ENCODE measurements at places on chromosomes 4 and X. TPM values are rescaled to one million over a fixed set of nuclear protein-coding genes. Genes with fewer than 3 reads are reported as not detected.
A peak's percentile ranks its signal among the peaks of the same experiment; 100 is the strongest.

GRCh38 chrX:36388901-36389300 lies 469.4 kb downstream of the CFAP47 start:
- no peak for DNase-seq
- no peak overlapping the region for H3K4me3 ChIP-seq
- no peaks in the 10 kb centered on the region for H3K27me3 ChIP-seq
- no peak overlapping the region for H3K27ac ChIP-seq
- no peaks in the 10 kb centered on the region for H3K36me3 ChIP-seq
- no peaks in the 10 kb centered on the region for H3K4me1 ChIP-seq

The WDR17 gene
- 2.0 TPM for total RNA-seq

The DCAF4L1 gene
- total RNA-seq = 0.07 TPM

- no peaks in the 10 kb centered on the region for H3K36me3 ChIP-seq
- H3K27me3 ChIP-seq = no peaks in the 10 kb centered on the region
- DNase-seq = no peak
Measured at GRCh38 chr4:139535228-139535870, 20.7 kb downstream of the SETD7 start.

DNA sequence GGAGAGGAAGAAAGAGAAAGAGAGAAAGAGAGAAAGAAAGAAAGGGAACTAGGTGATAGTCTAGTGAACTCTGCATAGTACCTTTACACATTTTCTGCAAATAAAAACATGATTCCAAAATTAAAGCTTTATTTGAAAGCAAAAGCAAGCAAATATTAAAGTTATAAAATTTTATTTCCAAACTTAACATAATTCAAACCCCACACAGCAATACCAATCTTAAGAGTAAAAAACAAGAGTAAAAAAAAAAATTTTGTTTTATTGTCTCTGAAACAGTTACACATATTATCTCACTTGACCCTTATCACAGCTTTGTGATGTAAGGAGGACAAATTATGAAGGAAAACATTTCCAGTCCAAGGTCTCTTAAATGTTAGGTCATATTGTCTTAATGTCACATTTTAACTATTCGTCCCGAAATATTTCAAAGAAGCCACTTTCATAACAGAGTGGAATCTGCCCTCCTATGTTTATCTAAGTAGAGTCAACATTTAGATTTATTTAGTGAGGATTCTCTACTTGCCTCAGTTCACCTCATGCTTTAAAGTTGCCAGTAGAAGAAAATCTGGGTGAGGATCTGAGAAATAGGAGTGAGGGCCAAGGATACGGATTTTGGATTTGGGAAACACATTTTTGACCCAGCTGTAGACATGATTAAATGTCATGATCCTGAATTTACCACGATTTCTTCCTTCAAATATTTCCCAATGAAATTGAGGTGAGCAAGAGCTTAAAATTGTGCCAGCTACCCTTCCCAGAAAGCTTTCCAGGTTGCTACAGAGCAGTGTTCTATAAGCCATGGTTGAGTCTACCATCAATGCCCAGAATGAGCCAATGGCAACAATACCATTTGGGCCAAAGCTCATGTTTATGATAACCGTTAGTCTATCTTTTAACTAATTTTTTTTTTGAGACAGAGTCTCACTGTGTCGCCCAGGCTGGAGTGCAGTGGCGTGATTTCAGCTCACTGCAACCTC lies 7.5 kb upstream of the FGA start:
- no peaks in the 10 kb centered on the region for H3K36me3 ChIP-seq
- H3K4me1 ChIP-seq = no peaks in the 10 kb centered on the region
- H3K27ac ChIP-seq = no peak overlapping the region
- H3K27me3 ChIP-seq = no peaks in the 10 kb centered on the region
- DNase-seq = no peak
- H3K4me3 ChIP-seq = no peak overlapping the region

The AFF2 gene
- total RNA-seq = 14.6 TPM

DNA sequence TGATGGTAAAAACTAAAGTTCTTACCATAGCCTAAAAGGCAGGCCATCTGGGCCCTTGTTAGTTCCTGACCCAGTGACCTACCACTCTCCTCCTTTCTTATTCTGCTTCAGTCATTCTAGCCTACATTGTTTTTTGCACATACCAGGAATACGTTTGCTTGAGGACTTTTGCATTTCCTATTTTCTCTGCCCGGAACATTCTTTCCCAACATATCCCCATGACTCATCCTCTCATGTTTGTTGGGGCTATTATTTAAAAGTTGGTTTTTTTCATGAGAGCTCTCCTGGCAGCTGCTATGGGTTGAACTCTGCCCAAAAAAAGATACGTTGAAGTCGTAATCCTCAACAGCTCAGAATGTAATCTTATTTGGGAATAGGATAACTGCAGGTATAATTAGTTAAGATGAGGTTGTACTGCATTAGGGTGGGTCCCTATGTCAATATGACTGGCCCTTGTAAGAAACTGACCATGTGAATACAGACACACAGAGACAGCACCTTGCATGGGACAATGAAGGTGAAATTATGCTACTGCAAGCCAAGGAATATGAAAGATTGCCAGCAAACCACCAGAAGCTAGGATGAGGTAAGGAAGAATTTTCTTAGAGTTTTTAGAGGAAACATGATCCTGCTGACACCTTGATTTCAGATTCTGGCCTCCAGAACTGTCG lies 138.3 kb upstream of the PDHA2 start:
- no peak for DNase-seq
- peak overlapping the region; percentile 8 for H3K27ac ChIP-seq
- H3K4me1 ChIP-seq = no peaks in the 10 kb centered on the region
- H3K27me3 ChIP-seq = no peaks in the 10 kb centered on the region
- H3K4me3 ChIP-seq = no peak overlapping the region

- H3K4me1 ChIP-seq = no peaks in the 10 kb centered on the region
- no peak overlapping the region for H3K27ac ChIP-seq
- no peak for DNase-seq
- H3K27me3 ChIP-seq = no peaks in the 10 kb centered on the region
Measured at GRCh38 chr4:118905566-118905965, 16.9 kb downstream of the SYNPO2 start.

DNA sequence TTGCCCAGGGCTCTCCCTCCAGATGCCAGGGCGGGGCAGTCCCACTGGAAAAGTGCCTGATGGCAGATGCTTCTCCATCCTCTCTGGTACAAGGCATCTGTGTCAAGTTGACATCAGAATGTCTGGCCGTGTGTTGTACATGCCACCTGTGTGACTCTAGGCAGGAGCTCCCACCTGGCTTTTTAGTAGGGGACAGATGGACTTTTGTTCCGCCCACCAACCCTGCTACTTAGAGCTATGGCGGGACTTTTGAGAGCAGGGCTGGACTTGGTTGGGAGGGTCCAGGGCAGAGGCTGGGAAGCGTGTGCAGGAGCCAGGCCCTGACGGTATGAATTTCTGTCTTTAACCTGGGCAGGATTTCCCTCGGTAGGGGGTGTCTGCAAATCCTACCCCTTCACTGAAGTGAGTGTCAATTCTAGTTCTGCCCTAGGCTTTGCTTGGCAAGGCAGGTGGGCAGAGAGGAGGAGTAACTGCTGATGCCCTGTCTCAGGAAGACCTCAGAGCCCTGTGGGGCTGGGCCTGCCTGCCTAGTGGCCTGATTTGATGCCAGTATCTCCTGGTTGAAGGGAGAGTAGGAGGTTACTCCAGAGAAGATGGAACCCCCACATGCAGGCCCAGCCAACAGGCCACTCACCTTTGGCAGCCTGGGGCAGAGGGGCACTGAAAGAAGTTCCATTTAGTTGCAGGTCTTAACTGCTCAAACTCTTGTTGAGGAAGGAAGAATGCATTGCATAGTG lies 99.1 kb downstream of the PJA1 start:
- no peak overlapping the region for H3K4me3 ChIP-seq
- peak; percentile 8 for DNase-seq
- no peak overlapping the region for H3K27ac ChIP-seq
- H3K36me3 ChIP-seq = peaks cover 3% of the 10 kb centered on the region
- H3K27me3 ChIP-seq = no peaks in the 10 kb centered on the region

- H3K4me1 ChIP-seq = no peaks in the 10 kb centered on the region
- no peak overlapping the region for H3K27ac ChIP-seq
- H3K4me3 ChIP-seq = no peak overlapping the region
Measured at GRCh38 chr4:48970471-48970921, 15.6 kb upstream of the CWH43 start.

DNA sequence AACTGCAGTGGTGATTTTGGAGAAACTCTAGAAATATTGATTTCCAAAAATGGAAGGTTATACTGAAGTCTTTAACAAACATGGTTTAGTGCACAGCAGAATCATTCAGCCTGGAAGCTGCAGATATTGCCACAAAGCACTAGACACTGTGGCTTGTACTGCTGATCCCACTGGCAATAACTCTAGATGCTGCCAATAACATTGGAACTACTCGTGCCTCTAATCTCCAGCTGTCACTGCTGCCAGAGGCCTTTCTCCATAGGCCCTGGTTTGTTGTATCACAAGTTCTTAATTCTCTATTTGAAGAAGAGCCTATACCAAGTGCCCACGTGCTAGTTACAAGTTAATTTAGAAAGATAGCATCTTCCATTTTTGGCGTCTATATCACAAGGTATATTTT lies 19.3 kb downstream of the DMP1 start:
- no peaks in the 10 kb centered on the region for H3K27me3 ChIP-seq
- no peaks in the 10 kb centered on the region for H3K4me1 ChIP-seq

DNA sequence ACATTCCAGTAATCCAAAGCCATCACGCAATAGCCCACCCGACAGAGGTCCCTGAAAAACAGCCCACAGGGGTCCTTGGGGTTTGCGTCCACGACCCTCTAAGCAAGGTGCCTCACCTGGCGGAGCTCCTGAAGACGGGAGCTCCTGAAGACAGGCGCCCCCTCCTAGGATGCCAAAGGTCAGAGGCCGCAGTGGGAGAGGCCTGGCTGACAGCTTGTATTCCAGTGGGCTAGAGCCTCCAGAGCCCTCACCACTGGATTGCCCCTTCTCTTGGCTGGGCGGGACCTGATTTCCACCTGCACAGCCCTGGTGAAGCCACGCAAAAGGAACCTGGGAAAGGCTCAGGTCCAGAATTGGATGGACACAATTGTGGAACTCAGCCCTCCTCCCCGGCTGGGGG lies 29.7 kb upstream of the WFS1 start:
- no peaks in the 10 kb centered on the region for H3K4me1 ChIP-seq
- DNase-seq = no peak
- 0 out of 3 replicates have a peak, but pooled peaks cover 2% of the 10 kb centered on the region for H3K36me3 ChIP-seq
- H3K27ac ChIP-seq = no peak overlapping the region
- H3K27me3 ChIP-seq = no peaks in the 10 kb centered on the region

DNA sequence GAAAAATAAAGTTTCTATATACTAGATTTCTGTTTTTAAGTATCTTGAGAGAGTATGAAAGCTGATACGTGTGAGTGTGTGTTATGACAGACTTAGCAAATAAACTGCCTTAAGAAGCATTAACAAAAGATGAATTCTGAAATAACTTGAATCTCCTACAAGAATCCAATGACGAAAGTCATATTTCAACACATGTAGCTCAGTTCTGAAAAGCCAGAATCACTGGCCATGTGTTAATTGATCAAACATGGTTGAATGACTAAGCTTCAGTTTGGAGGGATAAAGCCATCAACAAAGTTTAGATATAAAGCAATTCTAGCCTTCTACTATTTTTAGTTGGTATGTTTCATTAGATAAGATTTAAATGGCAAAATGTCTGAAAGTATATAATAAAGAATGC lies 88.5 kb upstream of the ETNPPL start:
- no peak overlapping the region for H3K27ac ChIP-seq
- H3K27me3 ChIP-seq = no peaks in the 10 kb centered on the region
- no peak for DNase-seq
- H3K4me1 ChIP-seq = peaks cover 3% of the 10 kb centered on the region
- H3K4me3 ChIP-seq = no peak overlapping the region
- H3K36me3 ChIP-seq = 0 out of 3 replicates have a peak, but pooled peaks cover 2% of the 10 kb centered on the region

- H3K27me3 ChIP-seq = no peaks in the 10 kb centered on the region
- no peak overlapping the region for H3K27ac ChIP-seq
- DNase-seq = no peak
- H3K36me3 ChIP-seq = no peaks in the 10 kb centered on the region
- no peaks in the 10 kb centered on the region for H3K4me1 ChIP-seq
- no peak overlapping the region for H3K4me3 ChIP-seq
Measured at GRCh38 chr4:130632731-130633604, 1537.0 kb downstream of the C4orf33 start.

GRCh38 chrX:136584545-136584944 lies 52.5 kb downstream of the VGLL1 start:
- H3K4me1 ChIP-seq = no peaks in the 10 kb centered on the region
- DNase-seq = no peak
- H3K36me3 ChIP-seq = no peaks in the 10 kb centered on the region
- H3K27ac ChIP-seq = no peak overlapping the region
- H3K4me3 ChIP-seq = no peak overlapping the region
- H3K27me3 ChIP-seq = no peaks in the 10 kb centered on the region

The PAGE2B gene
- total RNA-seq = not detected

The UGT8 gene
- 13.6 TPM for total RNA-seq
